Progenitor cell of endocrine pancreas (in vitro differentiated cells): ENCODE measurements at places on chromosomes 11 and 22.

DNA sequence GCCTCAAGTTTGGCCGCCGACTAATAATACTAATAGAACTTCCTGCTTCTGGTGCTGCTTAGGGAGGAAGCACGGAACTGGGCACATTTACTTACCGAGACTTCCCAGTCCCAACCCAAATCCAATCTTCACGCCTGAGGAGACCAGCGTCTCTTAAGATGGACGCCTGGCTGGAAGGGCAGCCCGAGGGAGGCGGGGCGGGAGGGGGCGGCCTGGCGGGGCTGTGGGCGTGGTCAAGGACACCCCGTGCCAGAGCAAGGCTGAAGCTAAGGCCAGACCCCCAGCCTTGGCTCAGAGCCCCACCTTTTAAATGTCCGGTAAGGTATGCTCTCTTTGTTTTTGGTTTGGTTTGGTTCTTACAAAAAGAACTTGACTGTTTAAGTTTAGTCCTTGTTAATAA, at the start of gene GDPD4:
Gene GDPD4 (minus strand): TSS at position 177 of the 400 bp plus-strand sequence. CDS start 16,549 bp downstream, outside the sequence.
- H3K36me3 ChIP-seq: no peaks in the 10 kb centered on the region
- no peak for DNase-seq
- no peak within 1 kb of the TSS for H3K27ac ChIP-seq
- no peaks in the 10 kb centered on the region for H3K4me1 ChIP-seq
- no peaks in the 10 kb centered on the region for H3K27me3 ChIP-seq

GRCh38 chr11:61910187-61911127, 6.9 kb downstream of the RAB3IL1 start:
- H3K36me3 ChIP-seq: no peaks in the 10 kb centered on the region
- H3K4me3 ChIP-seq: no peak overlapping the region
- no peak overlapping the region for H3K27ac ChIP-seq
- H3K27me3 ChIP-seq: peaks cover 28% of the 10 kb centered on the region

DNA sequence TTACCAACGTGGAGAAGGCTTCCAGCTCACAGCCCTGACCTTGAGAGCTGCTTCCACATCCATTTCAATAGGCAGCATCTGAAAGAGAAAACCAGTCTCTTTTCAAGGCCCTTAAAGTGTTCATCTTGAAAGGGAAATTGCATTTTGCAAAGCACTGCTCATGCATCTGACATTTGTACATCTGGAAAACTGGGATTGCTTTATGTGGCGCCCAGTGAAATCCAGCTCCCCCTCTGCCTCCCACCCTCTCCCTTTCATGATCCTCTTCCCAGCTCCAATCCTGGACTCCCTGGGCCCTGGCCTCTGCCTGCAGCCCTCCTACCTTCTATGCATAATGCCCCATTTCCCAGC, 17.4 kb downstream of the TP53AIP1 start:
- DNase-seq: no peak
- H3K36me3 ChIP-seq: no peaks in the 10 kb centered on the region
- H3K4me1 ChIP-seq: no peaks in the 10 kb centered on the region
- H3K27ac ChIP-seq: peak overlapping the region; percentile 35

GRCh38 chr11:94664346-94664745, 97.2 kb downstream of the PIWIL4 start:
- peak; percentile 12 for DNase-seq
- H3K27ac ChIP-seq: peak overlapping the region; percentile 65
- H3K27me3 ChIP-seq: no peaks in the 10 kb centered on the region
- H3K36me3 ChIP-seq: no peaks in the 10 kb centered on the region
- H3K4me3 ChIP-seq: no peak overlapping the region

GRCh38 chr22:33883961-33884808, 36.1 kb downstream of the LARGE1 start:
- no peak for DNase-seq
- peak overlapping the region; percentile 76 for H3K27ac ChIP-seq
- no peaks in the 10 kb centered on the region for H3K36me3 ChIP-seq
- H3K4me1 ChIP-seq: peaks cover 19% of the 10 kb centered on the region

- H3K27me3 ChIP-seq: no peaks in the 10 kb centered on the region
- H3K4me1 ChIP-seq: peaks cover 19% of the 10 kb centered on the region
- H3K36me3 ChIP-seq: peaks cover 9% of the 10 kb centered on the region
These were observed 121.2 kb downstream of the C11orf58 start for GRCh38 chr11:16859651-16860050.

- H3K4me3 ChIP-seq: no peak overlapping the region
- DNase-seq: no peak
- no peak overlapping the region for H3K27ac ChIP-seq
These were observed 31.1 kb downstream of the DKK3 start for GRCh38 chr11:11977206-11977938.

GRCh38 chr11:9660886-9661285, 3.0 kb upstream of the SWAP70 start:
- peaks cover 15% of the 10 kb centered on the region for H3K27me3 ChIP-seq
- no peak for DNase-seq
- H3K4me1 ChIP-seq: peaks cover 8% of the 10 kb centered on the region

DNA sequence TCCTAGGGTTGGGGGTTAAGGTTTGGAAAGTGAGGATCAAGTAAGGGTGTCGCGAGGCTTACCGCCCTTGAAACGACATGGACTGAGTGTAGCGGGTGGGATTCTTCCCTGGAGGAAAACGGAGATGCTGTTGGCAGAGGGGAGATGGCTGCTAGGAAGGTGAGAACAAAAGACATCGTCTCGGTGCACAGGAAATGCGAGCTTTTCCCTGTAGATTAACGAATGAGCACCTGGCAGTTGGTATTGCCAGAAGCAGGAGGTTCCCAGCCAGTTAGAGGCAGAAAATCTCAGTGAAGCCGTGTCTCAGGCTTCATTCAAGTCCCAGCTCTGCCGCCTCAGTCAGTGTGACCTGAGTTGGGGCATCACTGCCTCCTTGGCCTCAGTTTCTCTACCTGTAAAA, 1.4 kb upstream of the LHFPL7 start:
- H3K4me1 ChIP-seq: peaks cover 27% of the 10 kb centered on the region
- no peak overlapping the region for H3K4me3 ChIP-seq
- no peaks in the 10 kb centered on the region for H3K27me3 ChIP-seq
- peak overlapping the region; percentile 38 for H3K27ac ChIP-seq
- no peak for DNase-seq

GRCh38 chr22:37047006-37047405, 4.5 kb upstream of the KCTD17 start:
- H3K36me3 ChIP-seq: no peaks in the 10 kb centered on the region
- DNase-seq: no peak
- H3K4me1 ChIP-seq: peaks cover 12% of the 10 kb centered on the region
- peaks cover 9% of the 10 kb centered on the region for H3K27me3 ChIP-seq

GRCh38 chr11:134036492-134037045, 32.3 kb upstream of the JAM3 start:
- H3K4me3 ChIP-seq: peak overlapping the region; percentile 86
- peaks cover 20% of the 10 kb centered on the region for H3K4me1 ChIP-seq
- DNase-seq: no peak
- peaks cover 23% of the 10 kb centered on the region for H3K27me3 ChIP-seq
- H3K27ac ChIP-seq: peak overlapping the region; percentile 64

GRCh38 chr11:46560300-46560991, 33.4 kb downstream of the AMBRA1 start:
- no peaks in the 10 kb centered on the region for H3K27me3 ChIP-seq
- no peak for DNase-seq
- H3K4me3 ChIP-seq: no peak overlapping the region
- H3K4me1 ChIP-seq: peaks cover 27% of the 10 kb centered on the region
